ENCODE measurements at places on chromosomes 7 and 10.

GRCh38 chr7:101241443-101242349 lies 3.2 kb downstream of the FIS1 start:
- no peak for DNase-seq

- no peak for DNase-seq
These were observed 90.7 kb upstream of the C1QL3 start for GRCh38 chr10:16612115-16612980.

GRCh38 chr7:127815631-127816145 lies 163.7 kb downstream of the SND1 start:
- no peak for DNase-seq

DNA sequence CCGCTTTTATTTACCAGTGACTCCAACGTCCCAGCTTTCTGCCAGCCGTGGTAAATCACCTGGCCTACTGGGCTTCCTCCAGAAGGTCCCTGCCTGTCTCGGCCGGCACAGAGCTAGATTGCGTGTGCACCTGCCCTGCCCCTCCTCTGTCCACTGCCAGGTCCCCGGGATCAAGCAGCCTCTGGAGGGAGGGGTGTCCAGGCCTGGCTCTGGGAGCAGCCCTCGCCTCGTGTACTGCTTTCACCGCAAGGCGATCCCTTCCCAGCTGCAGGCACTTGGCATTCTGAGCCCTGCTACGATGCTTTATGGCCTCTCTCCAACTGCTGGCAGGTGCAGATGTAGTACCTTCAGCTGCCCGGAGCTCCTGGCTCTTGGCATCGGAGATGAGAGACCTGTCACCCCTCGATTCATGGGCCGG lies 7.4 kb downstream of the SLC29A3 start:
- no peak for DNase-seq

- no peak for DNase-seq
These were observed 152.6 kb downstream of the POU6F2 start for GRCh38 chr7:39130274-39130673.

- no peak for DNase-seq
These were observed 36.7 kb downstream of the CSGALNACT2 start for GRCh38 chr10:43174969-43175368.

DNA sequence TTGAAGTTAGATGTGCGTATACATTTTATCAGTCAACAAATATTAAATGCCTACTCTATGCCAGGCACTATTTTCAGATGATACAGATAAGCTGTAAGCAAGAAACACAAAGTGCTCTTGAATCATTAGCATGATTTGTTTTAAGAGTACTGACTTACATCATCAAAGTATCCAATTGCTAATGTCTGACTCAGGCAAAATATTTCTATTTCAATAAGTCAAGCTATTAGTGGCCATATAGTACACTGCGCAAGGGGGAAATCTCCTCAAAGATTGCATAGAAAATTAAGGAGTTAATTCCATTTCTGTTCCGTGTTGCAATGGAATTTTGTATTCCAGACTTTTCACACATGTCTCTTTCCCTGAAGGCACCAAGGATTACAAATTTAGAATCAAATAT lies 46.1 kb upstream of the DNAJC1 start:
- DNase-seq, result no peak

DNA sequence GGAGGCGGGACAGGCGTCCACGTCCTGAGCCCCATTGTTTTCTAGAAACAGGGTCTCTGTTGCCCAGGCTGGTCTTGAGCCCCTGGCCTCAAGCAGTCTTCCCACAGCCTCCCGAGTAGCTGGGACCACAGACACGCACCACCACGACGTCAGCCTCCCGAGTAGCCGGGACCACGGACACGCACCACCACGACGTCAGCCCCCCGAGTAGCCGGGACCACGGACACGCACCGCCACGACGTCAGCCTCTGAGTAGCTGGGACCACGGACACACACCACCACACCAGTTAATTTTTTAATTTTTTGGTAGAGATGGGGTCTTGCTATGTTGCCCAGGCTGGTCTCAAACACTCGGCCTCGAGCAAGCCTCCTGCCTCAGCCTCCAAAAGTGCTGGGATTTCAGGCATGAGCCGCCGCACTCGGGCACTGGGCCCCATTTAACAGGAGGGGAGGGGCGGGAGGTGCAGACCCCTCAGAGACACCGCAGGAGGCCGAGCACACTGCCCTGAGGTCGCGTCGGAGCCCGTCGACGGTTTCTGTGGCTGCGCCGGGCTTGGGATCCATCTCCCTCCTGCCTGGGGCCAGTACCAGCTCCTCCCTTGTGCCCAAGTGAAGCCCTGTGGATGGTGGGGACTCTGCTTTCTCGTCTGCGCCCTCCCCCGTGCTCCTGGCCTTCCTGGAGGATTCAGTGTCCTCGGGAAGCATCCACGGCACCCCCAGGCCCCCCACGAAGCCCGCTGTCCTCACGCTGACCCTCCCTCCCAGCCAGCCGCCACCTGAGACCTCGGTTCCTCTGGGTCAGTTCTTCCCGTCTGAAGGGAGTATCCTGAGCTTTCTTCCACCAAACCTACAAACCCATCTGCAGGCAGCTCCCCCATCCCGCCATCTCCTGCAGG lies 13.0 kb downstream of the FAM20C start:
- DNase-seq, result no peak

DNA sequence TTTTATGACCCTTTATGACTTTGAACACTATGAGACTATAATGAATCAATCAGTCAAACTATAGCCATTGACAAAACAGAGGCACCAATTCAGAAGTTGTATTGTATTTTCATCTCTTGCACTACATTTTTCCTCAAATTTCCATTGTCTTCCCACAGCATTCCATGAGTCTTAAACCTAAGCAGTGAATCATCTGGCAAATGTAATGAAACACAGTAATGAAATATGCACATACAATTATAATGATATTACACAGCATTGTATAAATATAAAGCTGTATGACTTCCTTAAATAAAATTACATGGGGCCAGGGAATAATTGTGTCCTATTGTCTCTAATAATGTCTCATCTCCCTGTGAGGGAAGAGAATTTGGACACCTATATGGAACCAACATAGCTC lies 45.0 kb downstream of the VWDE start:
- no peak for DNase-seq

DNA sequence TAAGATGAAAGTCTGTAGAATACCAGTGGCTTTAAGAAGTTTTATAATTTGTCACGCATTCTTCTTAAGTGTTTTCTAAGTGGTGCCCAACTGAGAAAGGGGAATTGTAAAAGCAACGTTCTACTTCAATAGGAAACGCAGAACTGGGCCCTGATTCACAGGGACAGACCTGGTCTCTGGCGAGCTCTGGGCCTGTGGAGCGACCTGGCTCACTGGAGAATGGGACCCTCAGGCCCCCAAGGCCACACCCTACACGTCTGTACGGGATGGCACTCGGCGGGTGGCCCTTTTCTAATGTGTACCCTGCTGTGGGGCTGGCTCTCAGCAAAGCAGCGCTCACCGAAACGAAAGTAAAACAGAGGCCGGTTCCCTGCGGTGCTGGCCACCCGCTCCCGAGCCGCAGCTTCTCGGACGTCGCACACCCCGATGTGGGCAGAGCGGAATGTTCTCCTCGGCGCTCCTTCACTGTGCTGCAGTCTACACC lies 205.0 kb downstream of the DIP2C start:
- DNase-seq, result no peak

DNA sequence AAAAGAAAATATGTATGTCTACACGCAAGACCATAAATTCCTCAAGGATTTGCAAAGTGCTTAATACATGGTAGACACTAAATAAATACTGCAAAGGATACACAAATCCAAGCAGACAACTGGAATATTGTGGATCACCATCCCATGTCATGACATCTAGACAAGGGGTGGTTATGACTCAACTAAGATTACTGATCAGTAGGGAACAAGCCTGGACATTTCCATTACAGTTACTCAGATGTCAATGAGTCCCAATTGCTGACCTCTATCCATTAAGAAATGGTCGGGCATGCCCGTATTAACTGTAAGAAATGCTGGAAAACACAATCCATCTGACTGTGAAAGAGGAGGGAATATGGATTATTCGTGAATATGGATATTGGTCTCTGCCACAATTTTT lies 27.6 kb upstream of the RUFY2 start:
- DNase-seq, result no peak

DNA sequence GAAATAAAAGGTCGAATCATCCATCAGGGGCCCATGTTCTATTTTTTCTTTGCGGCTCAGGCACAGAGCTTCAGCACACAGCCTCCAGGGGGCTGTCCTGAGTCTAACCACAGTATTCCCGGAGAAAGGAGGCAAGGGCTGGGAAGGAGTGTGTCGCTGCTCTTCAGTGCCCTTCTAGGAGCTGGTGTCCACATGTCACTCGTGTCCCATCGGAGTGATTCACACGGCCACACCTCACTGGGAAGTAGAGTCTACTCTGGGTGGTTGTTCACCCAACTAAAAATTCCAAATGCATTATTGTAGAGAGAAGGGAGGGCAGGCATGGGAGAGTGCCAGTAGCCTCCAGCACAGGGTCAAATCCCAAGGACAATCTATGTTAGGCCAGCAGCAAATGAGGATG lies 114.8 kb upstream of the LANCL2 start:
- DNase-seq, result no peak

GRCh38 chr10:107025676-107026075 lies 138.8 kb downstream of the SORCS1 start:
- no peak for DNase-seq

- no peak for DNase-seq
These were observed 132.7 kb downstream of the CNOT4 start for GRCh38 chr7:135377171-135377570.

- DNase-seq, result no peak
These were observed 35.8 kb upstream of the GPR37 start for GRCh38 chr7:124801330-124801895.

- no peak for DNase-seq
These were observed 58.7 kb upstream of the TFEC start for GRCh38 chr7:116089293-116089692.

DNA sequence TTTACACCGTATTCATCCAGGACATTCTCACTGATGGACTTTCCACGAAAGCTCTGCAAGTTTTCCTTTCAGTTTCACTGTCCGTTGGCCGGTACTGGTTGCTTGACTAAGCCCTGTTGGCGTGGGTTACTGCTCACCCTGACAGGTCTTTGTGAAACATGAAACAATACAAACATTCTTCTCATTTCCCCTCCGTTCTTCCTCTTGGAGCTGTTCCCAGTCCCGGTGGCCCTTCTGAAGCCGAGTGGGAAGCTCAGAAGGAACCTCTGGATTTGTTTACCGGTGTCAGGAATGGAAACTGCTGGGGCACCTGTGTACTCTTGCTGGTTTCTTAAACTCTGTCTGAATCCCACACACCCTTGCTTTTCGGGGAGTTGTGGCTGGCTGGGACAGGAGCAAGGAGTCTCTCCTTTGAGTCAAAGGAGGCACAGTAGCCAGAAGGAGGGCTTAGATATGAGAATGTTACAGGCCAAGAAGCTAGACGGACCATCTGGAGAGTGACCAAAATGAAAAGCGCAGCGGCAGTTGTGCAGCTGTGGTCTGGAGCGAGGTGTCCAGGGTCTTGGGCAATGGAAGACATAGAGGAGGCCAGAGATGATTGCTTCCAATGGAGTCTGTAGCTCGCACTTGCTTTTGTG lies 45.7 kb downstream of the LYZL2 start:
- peak; percentile 35 for DNase-seq

Measured in globus pallidus (tissue), 1 donor.